Renal cortex interstitium (tissue), 15 donors: ENCODE measurements at places on chromosomes 2 and 18. TPM values are rescaled to one million over a fixed set of nuclear protein-coding genes. Genes with fewer than 3 reads are reported as not detected.

CCDC178 gene
- polyA plus RNA-seq = 2.4 TPM

- no peak for DNase-seq
Observed at GRCh38 chr2:201072201-201072530, 365 bp downstream of the NDUFB3 start.

DNA sequence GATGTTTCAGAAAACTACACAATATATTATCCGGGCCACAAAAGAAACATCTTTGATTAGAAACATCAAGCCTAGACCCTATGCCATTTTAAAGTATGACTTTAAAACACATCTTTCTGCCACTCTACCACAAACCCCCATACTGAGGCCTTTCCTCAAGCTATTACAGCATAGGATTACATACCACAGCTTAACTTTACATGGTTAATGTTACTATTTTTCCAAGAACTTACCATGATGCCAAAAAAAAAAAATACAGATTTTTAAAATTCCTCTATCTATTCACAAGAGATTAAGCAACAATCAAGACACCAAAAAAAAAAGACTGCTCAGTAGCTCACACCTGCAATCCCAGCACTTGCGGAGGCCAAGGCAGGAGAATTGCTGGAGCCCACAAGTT lies 9.0 kb downstream of the NCKAP1 start:
- no peak for DNase-seq

DNA sequence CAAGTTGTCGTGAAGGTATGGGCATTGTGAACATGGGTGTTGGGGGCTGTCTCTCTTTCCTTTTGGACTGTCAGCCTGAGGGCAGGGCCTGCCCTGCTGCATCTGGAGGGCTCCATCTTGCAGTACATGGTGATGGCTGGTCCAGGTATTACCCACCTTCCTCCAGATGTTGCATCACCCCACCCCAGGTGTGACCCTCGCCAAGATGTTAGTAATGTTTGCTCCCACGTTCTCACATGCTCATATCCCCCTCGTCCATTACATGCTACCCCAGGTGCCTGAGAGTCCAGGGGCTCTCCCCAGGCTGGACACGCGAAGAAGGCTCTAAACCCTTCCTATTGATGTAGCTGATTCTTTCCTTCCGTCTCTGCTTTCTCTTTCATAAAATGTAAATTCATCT lies 13.9 kb downstream of the ZAP70 start:
- DNase-seq = no peak

LOXL3 gene
- polyA plus RNA-seq = 11.0 TPM
